ENCODE measurements at places on chromosomes 11 and 22.

DNA sequence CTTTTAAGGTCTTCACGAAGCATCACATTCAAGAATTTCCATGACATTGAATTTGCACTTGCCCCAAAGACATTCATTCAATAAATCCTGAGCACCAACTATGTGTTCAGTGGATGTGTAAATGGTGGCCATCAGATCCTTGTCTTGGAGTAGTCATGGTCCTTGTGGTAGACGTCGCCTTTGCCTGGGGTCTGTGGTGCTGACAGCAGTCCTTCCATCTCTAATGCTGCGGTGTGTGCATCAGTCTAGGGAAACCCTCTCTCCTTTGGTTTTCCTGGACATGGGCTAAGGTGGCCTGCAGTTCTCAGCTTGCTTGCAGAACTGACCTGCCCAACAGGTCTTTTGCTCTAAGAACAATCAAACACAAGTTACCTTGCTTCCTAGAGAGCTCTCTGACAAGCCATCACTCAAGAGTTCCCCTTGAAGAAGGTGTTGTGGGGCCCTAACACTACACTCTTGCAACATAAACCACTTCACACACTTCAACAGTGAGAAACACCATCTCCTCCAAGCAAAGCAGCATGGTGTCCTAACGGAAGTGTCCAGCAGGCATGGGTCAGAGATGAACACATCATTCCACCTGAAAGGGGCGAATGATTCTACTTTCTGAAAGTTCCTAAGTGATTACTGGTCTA is 72.1 kb downstream of the BUD13 start:
- no peak for DNase-seq

DNA sequence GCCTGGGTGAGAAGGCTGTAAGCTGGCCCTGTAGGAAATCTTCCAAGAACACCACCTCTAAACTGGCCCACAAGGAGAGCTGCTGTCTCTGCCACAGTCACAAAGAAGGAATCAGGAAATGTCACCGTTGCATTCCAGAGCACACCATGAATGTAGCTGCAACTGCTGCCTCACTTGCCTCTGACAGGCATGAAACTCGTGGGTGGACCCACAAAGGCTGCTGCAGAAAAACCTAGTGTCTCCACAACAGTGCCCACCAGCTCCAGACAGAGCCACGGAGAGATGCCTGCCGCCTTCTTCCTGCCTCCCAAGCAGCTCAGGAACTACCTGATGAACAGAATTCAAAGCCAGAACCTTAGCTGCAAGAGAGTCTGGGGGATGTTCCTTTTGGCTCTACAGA is 10.5 kb downstream of the DNAJB13 start:
- no peak for DNase-seq

DNA sequence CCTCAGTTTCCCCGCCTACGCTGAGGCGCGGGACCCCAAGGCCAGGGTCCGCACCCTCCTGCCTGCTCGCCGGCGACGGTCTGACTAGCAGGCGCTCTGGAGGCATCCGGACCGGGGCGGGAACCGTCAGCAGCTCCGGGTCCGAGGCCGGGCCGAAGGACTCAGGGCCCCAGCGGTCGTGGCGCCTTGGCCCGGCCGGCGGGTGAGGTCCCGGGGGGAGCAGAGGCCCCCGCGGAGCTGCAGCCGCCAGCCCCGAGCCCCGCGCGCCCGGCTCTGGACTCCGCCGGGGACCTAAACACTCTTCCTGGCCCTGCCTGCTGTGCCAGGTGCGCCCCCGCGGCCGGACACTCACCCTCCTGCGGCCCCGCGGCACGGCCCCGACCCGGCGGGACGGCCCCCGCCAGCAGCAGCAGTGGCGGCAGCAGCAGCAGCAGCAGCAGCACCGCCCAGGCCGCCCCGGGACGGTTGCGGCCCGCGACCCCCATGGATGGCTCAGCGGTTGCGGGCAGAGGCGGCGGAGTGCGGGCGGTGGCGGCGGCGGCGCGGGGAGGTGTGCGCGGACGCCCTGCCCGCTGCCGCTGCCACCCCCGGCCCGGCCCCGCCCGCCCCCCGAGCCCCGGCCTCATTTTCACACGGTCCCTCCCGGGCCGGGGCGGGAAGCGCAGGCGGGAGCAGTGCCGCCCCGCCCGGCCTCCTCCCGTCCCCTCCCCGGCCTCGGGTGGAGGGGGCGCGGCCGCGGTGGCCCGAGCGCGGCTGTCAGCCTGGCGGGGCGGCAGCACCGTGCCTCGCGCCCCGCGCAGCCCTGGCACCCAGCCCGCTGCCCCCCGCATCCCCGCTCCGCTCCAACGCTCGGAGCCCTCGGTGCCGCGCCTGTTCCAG is at the start of gene SCUBE2:
Gene SCUBE2, minus strand, starts transcription at position 556 of the 879 bp plus-strand sequence. Its CDS starts 71 bp downstream, at position 485.
- DNase-seq: no peak

DNA sequence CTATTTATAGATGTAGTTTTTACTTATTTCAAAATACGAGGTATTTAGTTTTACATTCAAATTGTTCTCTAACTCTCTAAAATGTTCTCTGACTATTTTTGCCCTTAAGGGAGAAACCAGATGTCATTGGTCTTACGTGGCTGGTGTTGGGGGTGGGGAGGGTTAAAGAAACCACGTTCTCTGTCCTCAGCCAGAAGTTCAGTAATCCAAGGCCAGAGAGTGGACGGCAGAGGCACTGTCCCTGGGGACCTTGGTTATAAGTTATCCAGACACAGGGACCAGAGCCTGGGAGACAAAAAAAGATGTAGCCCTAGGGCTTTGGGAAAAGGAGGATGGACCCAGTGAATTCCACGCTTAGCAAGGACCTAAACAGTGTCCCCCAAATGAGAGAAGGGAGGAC is 706 bp upstream of the OR51E1 start:
- DNase-seq: no peak

DNA sequence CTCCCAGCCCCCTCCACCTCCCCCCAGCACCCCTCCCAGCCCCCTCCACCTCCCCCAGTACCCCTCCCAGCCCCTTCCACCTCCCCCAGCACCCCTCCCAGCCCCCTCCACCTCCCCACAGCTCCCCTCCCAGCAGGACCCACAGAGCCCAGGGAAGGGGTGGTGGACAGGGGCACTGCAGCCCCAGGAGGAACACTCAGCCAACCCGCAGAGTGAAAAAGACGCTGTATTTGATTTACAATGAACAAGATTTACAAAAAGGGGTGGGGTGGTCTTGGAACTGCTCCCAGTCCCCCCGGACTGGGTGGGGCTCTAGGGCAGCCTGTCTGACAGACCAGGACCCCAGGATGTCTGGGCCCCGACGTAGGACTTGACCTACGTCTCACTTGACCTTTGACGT is 4.6 kb upstream of the MAPK11 start:
- DNase-seq: no peak

DNA sequence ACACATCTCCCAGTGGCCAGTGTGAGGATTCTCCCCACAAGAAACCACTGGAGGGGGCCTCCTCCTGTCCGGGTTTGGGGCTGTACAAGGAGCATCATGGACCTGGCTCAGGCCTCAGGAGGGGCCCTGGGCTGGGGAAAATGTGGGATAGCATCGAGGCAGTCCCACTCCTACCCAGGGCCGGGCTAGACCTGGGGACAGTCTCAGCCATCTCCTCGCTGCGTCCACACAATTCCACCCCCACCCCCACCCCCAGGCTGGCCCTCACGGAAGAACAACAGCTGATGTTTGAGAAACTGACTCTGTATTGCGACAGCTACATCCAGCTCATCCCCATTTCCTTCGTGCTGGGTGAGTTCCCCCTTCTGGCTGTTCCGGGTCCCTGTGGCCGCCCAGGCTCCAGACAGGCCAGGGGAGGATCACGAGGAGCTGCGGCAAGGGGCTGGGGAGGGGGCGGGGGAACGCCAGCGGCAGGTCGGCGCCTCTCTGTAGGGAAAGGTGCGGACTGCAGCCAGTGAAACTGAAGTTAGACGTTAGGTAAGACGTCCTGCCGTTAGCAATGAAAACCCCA is 4.8 kb downstream of the BEST1 start:
- no peak for DNase-seq

- DNase-seq: no peak
Measured at GRCh38 chr22:32644252-32645100, 157.0 kb upstream of the TIMP3 start.

GRCh38 chr11:103406357-103406756 is 297.1 kb downstream of the DYNC2H1 start:
- DNase-seq: no peak

- no peak for DNase-seq
Measured at GRCh38 chr22:48740086-48740730, 1087.5 kb downstream of the BRD1 start.

Measured in RPMI8226 (cell line).